A673 (cell line): ENCODE measurements at places on chromosomes 12 and 14.

- peaks cover 10% of the 10 kb centered on the region for H3K4me1 ChIP-seq
- H3K27ac ChIP-seq, result no peak overlapping the region
- H3K27me3 ChIP-seq, result no peaks in the 10 kb centered on the region
- H3K36me3 ChIP-seq, result peaks cover 5% of the 10 kb centered on the region
Measured at GRCh38 chr12:132511516-132512196, 21.7 kb downstream of the FBRSL1 start.

DNA sequence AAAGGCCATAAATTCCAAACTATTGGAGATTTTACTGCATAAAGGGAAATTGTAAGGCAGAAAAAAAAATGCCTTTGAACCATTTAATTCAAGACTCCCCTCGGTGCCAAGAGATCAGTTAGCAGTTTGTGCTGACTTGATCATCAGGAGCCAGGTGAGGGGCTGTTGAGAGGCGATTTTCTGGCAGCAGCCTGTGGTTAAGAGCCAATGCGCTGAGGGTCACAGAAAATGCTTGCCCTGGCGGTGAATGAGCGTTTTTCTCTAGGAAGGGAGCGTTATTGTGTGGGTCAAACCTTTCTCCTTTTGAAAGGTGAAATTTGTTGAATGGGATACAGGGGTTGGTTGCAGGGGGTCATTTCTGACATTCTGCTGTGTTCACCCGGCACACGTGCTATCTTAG lies 4.7 kb downstream of the SRRM4 start:
- peaks cover 94% of the 10 kb centered on the region for H3K27me3 ChIP-seq
- no peaks in the 10 kb centered on the region for H3K36me3 ChIP-seq
- H3K4me1 ChIP-seq, result no peaks in the 10 kb centered on the region

- H3K36me3 ChIP-seq, result no peaks in the 10 kb centered on the region
- H3K4me1 ChIP-seq, result no peaks in the 10 kb centered on the region
- H3K4me3 ChIP-seq, result no peak overlapping the region
- no peaks in the 10 kb centered on the region for H3K27me3 ChIP-seq
- no peak overlapping the region for H3K27ac ChIP-seq
- no peak for DNase-seq
Measured at GRCh38 chr12:26399381-26399780, 204.0 kb downstream of the SSPN start.

- H3K4me1 ChIP-seq, result no peaks in the 10 kb centered on the region
- peak; percentile 39 for DNase-seq
- peaks cover 33% of the 10 kb centered on the region for H3K27me3 ChIP-seq
- no peaks in the 10 kb centered on the region for H3K36me3 ChIP-seq
Measured at GRCh38 chr14:20657216-20658211, 16.0 kb upstream of the OR6S1 start.

- no peak for DNase-seq
- H3K27me3 ChIP-seq, result no peaks in the 10 kb centered on the region
Measured at GRCh38 chr12:6964605-6965025, 5.8 kb downstream of the PHB2 start.

- no peak overlapping the region for H3K4me3 ChIP-seq
- no peak for DNase-seq
- no peak overlapping the region for H3K27ac ChIP-seq
- no peaks in the 10 kb centered on the region for H3K36me3 ChIP-seq
- H3K27me3 ChIP-seq, result no peaks in the 10 kb centered on the region
- peaks cover 5% of the 10 kb centered on the region for H3K4me1 ChIP-seq
Measured at GRCh38 chr12:2791089-2791488, 3.7 kb upstream of the FKBP4 start.

DNA sequence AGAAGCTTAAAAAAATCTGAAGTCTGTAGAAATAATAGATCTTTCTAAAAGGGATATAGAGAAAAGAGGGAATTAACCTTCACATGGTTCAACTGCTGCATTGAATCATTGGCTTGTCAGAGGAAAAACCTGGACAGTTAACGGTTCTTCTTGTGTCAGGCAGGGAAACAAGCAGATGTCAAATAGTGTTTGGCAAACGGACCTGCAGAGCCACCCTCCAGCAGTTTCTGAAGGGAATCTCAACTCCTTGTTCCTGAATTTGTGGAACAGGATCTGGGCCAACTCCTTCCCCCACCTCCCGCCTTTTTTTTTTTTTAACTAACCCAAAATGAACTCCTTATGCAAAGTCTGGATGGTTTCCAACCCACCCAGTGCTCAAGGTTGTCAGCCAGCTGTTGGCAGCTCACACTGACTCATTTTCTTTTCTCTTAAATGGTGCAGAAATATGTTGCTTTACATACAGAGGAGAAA lies 187.3 kb downstream of the CAND1 start:
- no peak overlapping the region for H3K27ac ChIP-seq
- H3K27me3 ChIP-seq, result no peaks in the 10 kb centered on the region
- DNase-seq, result peak; percentile 72
- peaks cover 18% of the 10 kb centered on the region for H3K4me1 ChIP-seq
- no peaks in the 10 kb centered on the region for H3K36me3 ChIP-seq
- no peak overlapping the region for H3K4me3 ChIP-seq

- no peaks in the 10 kb centered on the region for H3K27me3 ChIP-seq
- no peaks in the 10 kb centered on the region for H3K36me3 ChIP-seq
- DNase-seq, result no peak
Measured at GRCh38 chr12:109795023-109795422, 38.2 kb downstream of the TRPV4 start.

- H3K27me3 ChIP-seq, result no peaks in the 10 kb centered on the region
- H3K27ac ChIP-seq, result no peak overlapping the region
- no peaks in the 10 kb centered on the region for H3K36me3 ChIP-seq
- peak; percentile 59 for DNase-seq
Measured at GRCh38 chr12:30970559-30971197, 44.1 kb downstream of the TSPAN11 start.

- no peak within 1 kb of the TSS for H3K4me3 ChIP-seq
- no peaks in the 10 kb centered on the region for H3K4me1 ChIP-seq
- H3K36me3 ChIP-seq, result no peaks in the 10 kb centered on the region
- peaks cover 20% of the 10 kb centered on the region for H3K27me3 ChIP-seq
- H3K27ac ChIP-seq, result no peak within 1 kb of the TSS
Measured at GRCh38 chr12:57479376-57480115, at the start of gene ARHGAP9. Gene ARHGAP9 (minus strand): TSS chr12:57479866. CDS start chr12:57479406, 460 bp downstream.
